ENCODE measurements at places on chromosomes 5 and 9.

DNA sequence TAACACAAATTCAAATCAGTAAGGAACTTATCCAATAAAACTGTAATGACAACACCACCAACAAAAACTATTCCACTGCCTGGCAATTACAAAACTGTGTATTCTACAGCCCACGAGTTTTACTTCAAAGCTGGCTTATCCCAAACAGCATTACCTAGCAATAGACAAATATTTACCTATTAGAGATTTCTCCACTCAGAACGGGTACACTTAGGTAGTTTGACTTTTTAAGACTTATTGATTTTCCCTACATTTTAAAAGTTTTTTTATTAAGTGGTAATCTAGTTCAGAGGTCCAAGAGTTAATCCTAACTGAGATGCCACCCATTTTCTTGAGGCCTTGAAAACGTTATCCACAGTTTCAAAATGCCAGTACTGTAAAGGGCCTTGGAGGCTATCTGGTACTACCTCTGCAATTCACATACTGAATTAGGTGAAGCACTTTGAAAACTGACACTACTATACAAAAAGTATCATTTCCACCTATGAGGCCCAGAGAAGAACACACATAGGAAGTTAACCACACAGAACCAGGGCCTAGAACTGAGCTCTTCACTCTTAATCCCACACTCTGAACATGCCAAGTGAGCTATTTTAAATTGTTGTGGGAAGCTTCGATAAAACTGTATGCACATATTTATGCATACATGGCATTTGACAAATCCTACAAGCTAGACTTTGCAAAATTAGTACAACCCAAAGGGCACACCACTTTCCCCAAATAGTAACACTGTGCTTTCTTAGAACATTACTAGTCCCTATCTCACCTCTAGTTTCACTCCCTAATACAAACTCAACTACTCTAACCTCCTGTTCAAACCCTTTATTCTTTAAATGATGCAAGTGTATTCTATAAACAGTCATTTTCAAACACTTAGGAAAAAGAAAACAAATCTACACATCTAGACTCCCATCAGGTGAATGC is 2.1 kb downstream of the NADK2 start:
- DNase-seq: no peak

- no peak for DNase-seq
Measured at GRCh38 chr9:127652733-127653132, 40.7 kb downstream of the STXBP1 start.

- DNase-seq: no peak
Measured at GRCh38 chr9:15846611-15847010, 293.8 kb downstream of the CCDC171 start.

- no peak for DNase-seq
Measured at GRCh38 chr9:108489567-108489966, 366.2 kb downstream of the ACTL7B start.

DNA sequence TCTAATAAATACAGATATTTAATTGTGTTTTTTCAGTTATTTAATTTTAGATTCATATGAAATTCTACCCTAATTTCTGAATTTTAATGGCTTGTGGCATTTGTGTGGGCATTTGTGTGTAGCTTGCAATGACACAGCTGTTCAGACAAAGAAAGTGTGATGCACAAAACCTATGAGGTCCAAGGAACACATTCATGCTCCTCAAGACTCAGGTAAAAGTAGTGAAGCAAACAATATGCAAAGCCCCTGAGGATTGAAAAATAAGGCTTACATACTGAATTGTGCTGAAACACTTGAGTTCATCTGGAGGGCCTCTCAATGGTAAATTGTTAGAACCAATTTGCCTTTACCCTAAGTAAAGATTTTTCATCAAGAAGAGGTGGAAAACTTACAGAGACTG is 28.1 kb downstream of the IL7R start:
- no peak for DNase-seq

DNA sequence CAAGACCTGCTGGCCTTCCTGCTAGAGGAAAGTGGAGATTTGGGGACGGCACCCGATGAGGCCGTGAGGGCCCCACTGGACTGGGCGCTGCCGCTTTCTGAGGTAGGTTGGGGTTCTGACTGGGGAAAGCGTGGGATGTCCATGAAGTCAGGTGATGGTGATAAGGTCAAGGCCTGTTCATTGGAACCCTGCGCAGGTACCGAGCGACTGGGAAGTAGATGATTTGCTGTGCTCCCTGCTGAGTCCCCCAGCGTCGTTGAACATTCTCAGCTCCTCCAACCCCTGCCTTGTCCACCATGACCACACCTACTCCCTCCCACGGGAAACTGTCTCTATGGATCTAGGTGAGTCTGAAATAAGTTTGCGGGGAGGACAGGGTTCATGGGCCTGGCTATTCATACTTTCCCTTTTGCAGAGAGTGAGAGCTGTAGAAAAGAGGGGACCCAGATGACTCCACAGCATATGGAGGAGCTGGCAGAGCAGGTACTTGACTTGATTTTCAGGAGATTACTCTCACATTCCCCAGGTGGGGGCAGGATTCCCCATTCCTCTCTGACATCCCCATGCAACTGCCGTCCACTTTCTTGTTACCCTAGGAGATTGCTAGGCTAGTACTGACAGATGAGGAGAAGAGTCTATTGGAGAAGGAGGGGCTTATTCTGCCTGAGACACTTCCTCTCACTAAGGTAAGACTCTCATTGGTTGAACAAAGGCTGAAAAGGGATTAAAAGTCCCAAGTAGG is 505 bp downstream of the CREB3 start:
- DNase-seq: no peak

DNA sequence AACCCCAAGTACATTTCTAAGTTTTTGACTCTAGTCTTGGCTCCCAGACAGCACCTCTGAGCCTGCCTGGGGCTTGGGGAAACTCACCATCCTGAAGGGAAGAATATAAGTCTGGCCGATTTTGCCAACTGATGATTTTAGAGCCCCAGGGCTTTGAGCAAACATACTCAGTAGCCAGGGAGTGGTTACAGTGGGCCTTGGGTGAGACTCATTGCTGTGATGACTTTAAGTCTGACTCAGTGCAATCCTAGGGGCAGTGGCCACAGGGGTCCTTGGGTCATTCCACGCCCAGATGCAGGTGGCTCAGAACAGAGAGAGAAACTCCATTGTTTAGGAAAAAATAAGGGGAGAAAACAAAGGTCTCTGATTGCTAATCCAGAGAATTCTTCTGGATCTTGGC is 312.0 kb upstream of the EDIL3 start:
- no peak for DNase-seq

GRCh38 chr5:81675420-81675819 is 75.5 kb downstream of the SSBP2 start:
- DNase-seq: no peak

DNA sequence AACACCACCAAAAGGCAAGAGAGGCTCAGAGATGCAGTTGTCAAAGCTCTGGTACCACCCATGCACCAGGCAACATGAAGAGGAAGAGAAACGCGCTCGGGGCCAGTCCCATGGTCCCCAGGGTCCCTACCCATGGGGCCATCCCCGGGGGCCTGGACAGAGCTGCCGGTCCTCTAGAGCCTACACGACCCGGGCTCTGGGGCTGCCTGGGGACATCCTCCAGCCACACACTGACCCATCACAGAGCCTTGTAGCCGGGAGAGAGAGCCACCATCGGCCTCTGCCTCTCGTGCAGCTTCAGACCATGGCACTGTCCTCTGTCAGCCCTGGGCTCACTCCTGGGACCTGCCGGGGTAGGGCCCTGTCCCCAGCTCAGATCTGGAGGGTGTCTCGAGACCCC is 23.7 kb downstream of the VAV2 start:
- no peak for DNase-seq

DNA sequence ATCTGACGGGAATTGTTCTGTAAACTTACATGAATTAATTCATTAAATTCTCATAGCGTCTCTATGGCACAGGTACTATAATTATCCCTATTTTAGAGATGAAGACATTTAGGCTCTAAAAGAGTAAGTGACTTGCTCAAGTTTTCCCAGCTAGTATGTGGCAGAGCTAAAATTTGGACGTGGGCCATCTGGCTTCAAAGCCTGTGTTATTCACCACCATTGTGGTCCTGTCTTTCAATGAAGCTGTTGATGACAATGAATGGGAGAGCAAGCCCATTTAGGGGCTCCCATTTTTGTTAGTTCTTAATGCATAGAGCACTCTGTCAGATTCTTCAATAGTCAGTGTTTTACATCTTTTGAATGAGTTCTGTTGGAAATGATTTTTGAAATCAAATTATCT is 236.0 kb upstream of the CD180 start:
- DNase-seq: no peak

GRCh38 chr9:107925749-107926297 is 436.3 kb upstream of the KLF4 start:
- no peak for DNase-seq

DNA sequence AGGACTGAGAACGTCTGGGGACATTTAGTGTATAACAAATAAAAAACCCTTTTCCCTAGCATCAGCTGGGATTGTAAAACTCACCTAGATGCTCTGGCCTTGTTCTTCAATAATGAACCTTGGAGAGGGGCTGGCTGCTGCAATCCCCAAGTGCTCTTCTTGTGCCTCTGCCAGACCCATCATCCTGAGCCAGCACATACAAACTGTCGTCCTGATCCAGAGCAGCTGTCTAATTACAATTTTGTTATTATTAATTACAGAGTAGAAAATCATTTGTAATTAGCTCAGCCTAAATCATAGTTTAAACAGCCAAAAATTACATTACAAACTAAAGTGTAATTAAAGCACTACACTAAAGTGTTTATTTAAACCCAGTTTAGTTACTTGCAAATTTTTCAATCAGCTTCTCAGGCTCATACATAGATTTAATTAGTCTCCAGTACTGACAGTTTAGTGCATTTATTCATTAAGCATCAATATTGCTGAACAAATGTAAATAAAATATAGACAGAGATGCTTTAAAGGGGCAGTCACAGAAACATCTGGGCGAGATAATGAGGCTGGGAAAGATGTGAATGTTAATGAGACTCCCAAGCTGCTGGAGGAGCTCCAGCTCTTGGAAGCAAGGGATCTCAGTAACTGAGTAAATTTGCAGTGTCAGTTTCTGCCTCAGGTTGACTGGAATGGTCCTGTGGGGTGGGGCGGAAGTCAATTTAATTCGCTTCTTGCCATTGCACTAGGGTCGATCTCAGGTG is 632.3 kb upstream of the TLE4 start:
- DNase-seq: no peak

DNA sequence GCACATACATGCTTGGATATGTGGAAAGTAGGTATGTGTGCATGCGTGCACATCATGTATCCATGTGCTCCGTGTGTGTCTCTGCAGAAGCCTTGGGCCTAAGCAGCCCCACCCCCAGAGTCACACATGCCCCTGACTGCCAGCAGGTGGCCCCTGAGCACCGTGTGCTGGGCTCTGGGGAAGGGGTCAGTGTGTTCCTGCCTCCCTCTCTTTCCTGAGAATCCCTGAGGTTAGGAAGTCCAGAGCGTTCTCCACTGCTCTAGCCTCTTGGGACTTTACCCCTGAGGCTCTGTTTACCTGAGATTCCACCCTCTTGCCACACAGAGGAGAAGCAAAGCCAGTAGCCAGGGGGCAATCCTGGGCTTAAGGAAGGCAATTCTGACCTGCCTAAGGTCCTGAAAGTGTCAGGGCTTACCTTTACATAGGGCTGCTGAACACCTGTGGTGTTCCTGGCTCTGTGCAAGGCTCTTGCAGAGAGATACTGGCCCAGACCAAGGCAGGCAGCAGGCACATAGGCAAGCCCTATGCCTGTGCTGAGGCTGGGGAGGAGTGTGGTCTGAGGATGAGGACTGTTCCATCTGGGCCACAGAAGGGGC is 207.3 kb downstream of the TMEM38B start:
- DNase-seq: no peak

DNA sequence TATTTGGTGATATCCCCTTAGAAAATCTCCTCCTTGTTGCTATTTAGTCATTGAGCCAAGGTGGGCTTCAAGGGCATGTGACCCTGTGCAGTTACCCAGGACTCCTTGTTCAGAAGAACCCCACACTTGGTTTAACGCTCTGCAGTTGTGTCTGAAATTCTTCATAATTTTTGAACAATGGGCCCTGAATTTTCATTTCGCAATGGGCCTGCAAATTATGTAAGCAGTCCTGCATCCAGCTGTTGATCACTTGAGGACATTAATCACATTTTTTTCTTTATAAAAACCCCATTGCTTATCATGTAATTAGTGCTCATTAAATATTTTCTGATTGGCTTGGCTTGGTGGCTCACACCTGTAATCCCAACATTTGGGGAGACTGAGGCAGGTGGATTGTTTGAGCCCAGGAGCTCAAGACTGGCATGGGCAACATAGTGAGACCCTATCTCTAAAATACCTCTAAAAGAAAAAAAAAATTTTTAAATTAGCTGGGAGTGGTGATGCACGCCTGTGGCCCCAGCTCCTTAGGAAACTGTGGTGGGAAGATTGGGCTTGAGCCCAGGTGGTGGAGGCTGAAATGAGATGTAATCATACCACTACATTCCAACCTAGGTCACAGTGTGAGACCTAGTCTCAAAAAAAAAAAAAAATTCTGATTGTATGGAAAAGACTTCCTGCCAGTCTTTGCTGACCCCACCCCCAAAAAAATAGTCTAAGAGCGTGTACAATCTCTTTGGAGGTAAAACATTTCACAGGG is 194.2 kb upstream of the HAPLN1 start:
- DNase-seq: no peak

DNA sequence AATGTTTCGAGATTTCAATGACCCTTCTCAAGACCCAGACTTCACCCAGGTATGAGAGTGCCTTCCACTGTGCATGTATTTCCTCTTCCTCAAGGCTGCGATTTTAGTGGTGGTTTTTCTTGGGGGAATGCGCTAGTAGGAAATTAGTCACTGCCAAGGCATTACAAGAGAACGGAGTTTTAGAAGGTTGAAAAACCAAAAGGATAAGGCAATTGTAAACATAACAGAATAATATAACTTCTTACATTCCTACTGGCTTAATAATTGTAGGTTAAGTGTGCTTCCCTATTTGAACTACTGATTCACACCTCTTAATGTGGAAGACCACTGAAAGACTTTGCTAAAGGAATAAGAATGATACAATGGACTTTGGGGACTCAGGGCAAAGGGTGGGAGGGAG is 38.9 kb downstream of the ACO1 start:
- DNase-seq: no peak

GRCh38 chr5:92962752-92963151 is 618.3 kb downstream of the NR2F1-AS1 start:
- no peak for DNase-seq

DNA sequence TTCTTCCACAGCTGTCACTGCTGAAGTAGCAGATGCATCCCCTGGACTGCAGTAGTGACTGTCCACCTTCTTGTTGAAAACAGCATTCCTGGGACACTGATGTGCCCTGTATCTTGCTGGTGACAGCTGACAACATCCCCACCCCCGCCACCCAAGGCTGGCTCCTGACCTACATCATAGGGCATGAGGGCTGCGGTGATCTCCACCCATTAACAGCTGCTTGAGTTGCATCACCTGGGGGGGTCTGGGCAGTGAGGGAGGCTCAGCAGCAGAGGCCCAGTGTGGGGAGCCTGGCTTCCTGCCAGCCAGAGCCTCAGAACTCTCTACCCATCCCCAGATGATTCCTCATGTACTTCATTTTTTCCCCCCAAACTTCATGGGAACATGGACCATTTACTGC is 4.1 kb downstream of the PRUNE2 start:
- DNase-seq: no peak

DNA sequence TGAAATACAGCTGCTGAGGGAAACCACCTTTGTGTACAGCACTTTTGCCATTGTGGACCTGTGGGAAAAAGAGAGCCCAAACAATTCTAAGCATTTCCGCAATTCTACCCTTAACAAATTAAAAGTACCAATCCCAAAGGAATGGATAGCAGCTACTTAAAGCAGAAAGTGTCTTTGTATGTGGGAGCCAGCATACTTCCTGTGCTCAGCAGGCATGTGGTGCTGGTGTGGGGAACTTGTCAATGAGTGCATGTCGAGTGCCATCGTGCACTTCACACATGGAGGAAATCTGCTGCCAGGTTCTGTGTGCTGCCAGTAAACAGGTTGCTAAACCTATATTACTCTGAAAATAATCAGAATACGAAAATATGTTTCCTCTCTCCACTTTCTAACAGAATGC is 399.0 kb downstream of the LRRC70 start:
- DNase-seq: no peak
